ENCODE measurements at places on chromosomes 3 and 15. TPM values are rescaled to one million over a fixed set of nuclear protein-coding genes. Genes with fewer than 3 reads are reported as not detected.
A peak's percentile ranks its signal among the peaks of the same experiment; 100 is the strongest.

DNA sequence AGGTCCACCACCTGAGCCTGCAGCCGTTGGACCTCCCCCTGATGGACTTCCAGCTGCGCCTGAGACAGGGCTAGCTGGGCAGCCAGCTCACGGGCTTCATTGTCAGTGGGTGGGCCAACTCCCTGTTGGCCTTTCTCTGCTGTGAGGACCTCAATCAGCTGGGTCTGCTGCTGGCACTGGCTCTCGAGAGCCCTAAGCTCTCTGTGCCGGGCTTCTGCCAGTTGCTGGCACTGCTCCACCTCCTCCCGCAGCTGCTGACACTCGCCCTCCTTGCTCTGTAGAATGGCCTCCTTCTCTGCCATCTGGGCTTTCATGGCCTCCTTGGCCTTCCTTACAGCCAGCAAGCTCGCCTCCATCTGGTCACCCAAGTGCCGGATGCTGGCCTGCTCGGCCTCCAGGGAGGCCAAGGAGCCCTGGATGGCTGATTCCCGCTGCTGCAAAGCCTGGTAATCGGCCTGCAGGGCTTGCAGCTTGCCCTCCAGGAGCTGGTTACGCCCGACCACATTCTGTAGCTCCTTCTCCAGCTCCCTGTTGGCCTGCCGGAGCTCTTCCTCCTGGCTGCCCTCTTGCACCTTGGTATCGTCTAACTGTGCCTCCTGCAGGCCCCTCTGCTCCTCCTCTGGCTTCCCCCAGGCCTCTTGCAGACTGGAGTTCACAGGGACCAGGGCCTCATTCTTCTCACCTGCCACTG, 23.8 kb downstream of the CXCR6 start:
- no peak for DNase-seq

- peak; percentile 25 for DNase-seq
Observed at GRCh38 chr3:146279013-146279412, 28.1 kb upstream of the PLSCR4 start.

Gene SLC22A13
- 0.44 TPM for total RNA-seq

Gene MYLK
- total RNA-seq = 17.2 TPM

GRCh38 chr3:79598594-79598993, 169.2 kb downstream of the ROBO1 start:
- peak; percentile 37 for DNase-seq

Gene TEX9
- total RNA-seq = 2.5 TPM

Gene CIDEC
- not detected for total RNA-seq

DNA sequence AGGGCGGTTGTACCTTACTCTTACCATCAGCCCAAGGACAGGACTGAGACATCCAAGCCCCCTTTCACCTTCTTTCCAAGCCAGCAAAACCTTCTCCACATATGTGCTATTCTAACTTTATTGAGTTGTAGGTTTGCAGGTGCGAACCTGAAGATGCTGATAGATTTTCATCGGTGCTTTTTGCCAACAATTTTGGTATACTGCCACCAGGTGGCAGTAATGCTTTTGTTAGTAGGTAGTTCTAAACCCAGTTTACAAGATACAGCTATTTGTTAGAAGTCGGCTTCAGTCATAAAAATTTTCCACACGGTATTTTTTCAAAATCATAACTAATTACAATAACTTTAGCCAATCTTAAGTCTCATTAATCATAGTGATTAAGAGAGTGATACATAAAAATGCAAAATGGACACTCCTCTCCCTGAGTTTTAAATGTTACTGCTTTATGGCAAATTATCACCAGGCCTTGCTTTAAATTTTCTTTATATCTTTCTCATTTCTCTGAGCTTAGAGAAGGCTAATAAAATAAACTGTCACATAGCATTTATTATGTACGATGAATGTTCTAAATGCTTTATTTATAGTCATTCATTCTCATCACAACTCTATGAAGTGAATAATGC, 636 bp downstream of the TBC1D21 start:
- peak; percentile 60 for DNase-seq

GRCh38 chr15:79656151-79657000, 224.2 kb downstream of the MINAR1 start:
- no peak for DNase-seq

Gene FSIP1
- 1.1 TPM for total RNA-seq

- DNase-seq = peak; percentile 88
Observed at GRCh38 chr15:48547286-48547685, 98.2 kb downstream of the FBN1 start.

- no peak for DNase-seq
Observed at GRCh38 chr15:89946681-89947299, 34.0 kb upstream of the ARPIN start.

DNA sequence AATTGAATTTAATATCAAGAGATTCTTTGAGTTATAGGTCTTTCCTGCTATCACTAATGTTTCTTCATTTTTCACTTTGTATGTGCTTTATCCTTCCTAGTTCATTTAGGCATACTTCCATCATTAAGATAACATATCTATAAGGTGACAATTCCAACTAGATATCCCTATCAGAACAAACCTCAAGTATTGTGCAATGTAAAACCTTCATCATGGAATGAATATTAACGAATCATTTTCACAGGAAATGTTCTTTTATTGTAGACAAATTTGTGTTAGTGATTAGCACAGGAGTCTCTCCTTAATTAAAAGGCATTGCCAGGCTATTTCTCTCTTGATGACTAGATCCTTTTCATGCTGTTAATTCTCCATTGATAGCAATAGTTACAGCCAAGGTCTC, 236.5 kb upstream of the MME start:
- no peak for DNase-seq

- DNase-seq = no peak
Observed at GRCh38 chr15:71649894-71650293, 160.5 kb upstream of the NR2E3 start.

DNA sequence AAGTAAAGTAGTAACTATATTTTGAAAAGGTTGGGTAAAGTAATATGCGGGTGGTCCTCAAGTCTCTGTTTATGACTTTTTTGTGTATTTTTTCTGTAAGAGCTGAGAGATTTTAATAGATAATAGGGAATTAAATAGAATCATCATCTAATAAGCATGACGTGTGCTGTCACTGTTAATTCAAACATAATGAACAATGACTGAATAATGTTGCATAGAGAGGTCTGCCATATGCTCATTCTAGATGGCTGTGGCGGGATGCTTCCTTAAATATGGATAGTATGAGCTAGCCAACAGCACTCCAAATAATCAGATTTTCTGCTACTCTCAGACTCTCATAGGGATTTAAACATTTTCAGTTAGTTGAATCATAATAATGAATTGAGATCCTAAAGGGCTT, 302.8 kb upstream of the RBMS3 start:
- no peak for DNase-seq

Gene TM4SF1
- total RNA-seq = 559 TPM

DNA sequence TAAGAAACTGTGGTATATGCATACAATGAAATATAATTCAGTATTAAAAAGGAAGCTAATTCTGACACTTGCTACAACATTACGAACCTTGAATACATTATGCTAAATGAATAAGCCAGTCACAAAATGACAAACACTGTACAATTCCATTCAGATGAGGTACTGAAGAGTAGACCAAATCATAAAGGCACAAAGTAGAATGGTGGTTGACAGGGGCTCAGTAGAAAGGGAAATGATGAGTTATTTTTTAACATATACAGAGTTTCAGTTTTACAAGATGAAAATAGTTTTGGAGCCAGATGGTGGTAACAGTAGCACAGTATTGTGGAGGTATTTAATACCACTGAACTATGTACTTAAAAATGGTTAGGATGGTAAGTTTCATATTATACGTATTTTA, 254.6 kb upstream of the RBMS3 start:
- no peak for DNase-seq

Gene CEP19
- 1.2 TPM for total RNA-seq

Gene C3orf85
- not detected for total RNA-seq

Gene CCR9
- not detected for total RNA-seq

DNA sequence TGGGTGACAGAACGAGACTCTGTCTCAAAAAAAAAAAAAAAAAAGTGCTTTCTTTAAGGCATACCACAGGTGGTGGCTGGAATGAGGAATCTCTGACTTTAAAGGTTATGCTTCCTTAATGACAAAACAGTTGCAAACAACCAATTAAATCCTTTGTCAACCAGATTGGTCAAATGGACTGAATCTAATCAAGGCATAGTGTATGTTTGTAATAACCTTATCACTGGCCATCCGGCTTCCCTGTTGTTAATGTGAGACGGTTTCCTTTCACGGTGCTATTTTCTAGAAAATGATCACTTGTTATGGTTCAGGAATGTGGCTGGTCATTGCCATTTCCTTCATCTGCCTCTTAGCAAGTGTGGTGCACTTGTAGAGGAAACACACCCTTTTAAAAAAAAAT, 75.9 kb downstream of the FLNB start:
- DNase-seq = peak; percentile 98

Gene STRC
- total RNA-seq = not detected

DNA sequence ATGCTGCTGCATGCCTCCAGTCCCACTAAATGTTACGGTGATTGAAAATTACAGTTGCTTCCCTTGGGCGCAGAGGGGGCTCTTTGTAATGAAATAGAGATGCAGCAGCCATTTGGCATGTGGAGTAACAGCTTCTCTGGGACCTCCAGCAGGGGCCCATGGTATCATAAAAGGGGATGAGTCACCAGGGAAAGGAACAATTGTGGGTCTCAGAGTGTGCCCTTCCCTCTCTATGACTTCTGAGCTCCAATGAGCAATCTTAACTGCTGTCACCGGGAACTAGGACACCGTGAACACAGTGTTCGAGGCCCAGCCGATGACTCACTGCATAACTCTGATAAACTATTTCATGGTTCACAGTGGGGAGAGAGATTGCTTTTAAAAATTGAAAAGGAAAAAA, 164.8 kb upstream of the NUDT16 start:
- peak; percentile 53 for DNase-seq

GRCh38 chr3:184604039-184604601, 42.5 kb downstream of the EPHB3 start:
- no peak for DNase-seq

DNA sequence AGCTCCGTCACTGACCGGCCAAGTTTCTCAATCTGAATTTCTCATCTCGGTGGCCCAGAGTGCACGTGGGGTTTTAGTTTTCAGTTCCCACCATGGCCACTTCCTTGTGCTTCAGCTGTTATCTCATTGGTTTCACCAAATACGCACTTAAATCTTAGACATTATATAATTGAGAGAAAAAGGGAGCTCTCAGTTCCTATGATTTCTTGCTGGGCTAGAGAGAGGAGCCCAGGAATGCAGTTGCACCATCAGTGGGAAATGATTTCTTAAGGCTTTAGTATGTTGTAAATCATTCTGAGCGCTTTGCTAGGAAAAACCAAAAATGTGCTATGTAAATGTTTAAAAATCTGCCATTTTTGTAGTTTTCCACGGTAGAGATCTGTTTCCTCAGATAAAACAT, 53.2 kb downstream of the OXNAD1 start:
- no peak for DNase-seq

DNA sequence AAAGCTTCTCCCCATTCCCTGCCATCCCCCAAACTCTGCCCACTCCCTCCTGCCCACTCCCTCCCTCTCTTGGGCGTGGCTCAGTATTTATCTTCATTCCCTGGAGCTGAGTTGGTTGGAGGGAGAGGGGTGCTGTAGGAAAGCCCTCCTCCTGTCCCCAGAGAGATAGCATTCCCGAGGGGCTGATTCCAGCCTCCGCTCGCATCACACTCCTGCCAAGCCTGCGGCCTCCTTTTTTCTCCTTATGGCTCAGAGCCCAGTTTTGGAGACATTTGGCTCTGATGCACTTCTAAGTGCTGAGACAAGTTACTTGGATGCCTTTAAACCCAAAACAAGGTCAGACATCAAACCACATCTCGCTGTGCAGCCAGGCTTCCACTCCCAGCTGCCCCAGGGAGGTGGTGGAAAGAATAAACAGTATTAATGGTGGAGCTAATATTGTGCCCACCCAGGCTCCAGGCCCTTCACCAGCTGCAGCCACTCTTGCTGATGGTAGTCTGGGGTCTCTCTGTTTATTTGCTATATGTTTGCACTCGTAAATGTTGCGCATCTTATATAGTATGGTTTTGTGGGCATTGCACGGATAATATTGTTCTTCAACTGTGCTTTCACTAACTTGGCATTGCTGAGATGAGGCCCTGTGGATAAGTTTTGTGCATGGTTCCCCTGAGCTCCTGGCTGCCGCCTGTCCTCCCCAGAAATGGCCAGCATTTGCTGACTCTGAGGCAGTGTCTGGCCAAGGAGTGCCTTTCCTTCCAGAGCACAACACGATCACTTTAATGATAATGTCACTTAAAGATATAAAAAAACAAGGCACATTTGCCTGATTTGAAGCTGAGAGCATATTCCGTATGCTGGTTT, 157.2 kb downstream of the LRRC28 start:
- no peak for DNase-seq

Gene SMCO1
- not detected for total RNA-seq

DNA sequence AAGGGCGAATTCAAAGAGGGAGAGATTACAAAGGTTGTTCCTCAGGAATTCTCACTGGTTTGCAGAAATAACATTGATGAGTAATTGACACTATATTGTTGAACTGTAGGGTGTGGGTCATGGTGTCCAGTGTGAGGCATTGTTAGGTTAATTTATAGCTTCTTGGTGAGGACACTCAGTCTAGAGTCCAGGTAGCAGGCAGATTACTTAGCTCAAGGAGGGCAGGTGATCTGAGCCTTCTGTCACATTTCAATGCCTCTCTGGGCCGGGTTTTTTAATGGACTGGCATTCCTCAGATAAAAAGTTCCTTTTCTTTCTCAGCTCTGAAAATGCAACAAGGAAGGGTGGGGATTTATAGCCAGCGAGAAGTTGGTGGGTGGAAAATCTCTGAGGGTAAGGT, 194.2 kb upstream of the PROK2 start:
- DNase-seq = no peak

DNA sequence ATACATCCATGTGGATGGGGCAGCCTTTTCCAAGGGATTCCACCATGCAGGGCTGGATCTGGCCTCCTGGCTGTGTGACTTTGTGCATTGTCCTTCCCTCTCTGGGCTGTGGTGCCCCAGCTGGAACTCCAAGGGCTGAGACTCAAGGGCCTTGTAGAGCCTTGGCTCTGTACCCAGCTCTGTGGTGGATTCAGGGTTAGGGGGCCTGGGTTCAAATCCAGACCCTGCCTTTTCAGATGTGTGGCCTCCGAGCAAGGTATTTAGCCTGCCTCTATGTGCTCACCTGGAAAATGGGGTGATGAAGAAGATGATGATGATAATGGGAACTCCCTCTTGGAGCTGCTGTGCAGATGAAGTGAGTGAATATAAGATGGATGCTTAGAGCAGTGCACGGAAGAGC, 161.9 kb downstream of the WNT7A start:
- DNase-seq = no peak

Gene MEF2A
- 50.1 TPM for total RNA-seq

GRCh38 chr15:36160351-36160750, 419.1 kb upstream of the CDIN1 start:
- DNase-seq = no peak

GRCh38 chr3:190807719-190808375, 54.6 kb downstream of the GMNC start:
- DNase-seq = no peak

Gene ATP13A5
- total RNA-seq = not detected

Measured in endothelial cell of umbilical vein (primary cell).